Bronchial epithelial cell (primary cell): ENCODE measurements at places on chromosomes 4 and X. TPM values are rescaled to one million over a fixed set of nuclear protein-coding genes. Genes with fewer than 3 reads are reported as not detected.

GRCh38 chr4:24423670-24424069 is 160.7 kb downstream of the DHX15 start:
- DNase-seq = no peak

DNA sequence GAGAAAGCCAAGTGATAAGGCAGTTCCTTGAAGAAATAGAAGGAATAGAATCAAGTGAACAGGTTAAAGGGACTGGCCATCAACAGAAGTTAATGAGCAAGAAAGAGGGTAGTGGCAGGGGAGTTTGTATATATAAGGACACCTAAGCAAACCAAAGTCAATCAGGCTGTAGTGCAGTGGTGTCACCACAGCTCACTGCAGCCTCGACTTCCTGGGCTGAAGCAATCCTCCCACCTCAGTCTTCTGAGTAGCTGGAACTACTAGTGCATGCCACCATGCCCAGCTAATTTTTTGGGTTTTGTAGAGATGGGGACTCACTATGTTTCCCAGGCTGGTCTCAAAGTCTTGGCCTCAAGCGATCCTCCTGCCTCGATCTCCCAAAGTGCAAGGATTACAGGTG is 15.9 kb downstream of the ACOT9 start:
- no peak for DNase-seq

GRCh38 chrX:48848847-48849246 is 13.4 kb upstream of the PCSK1N start:
- DNase-seq = no peak

Gene IDH3G
- total RNA-seq = 26.3 and 27.7 TPM in 2 replicates

Gene HTATSF1
- total RNA-seq = 38.4 and 43.7 TPM in 2 replicates
